ENCODE measurements at places on chromosomes 16 and 17. TPM values are rescaled to one million over a fixed set of nuclear protein-coding genes. Genes with fewer than 3 reads are reported as not detected.
A peak's percentile ranks its signal among the peaks of the same experiment; 100 is the strongest.

TP53TG3F gene
- not detected for total RNA-seq

OTOP2 gene
- not detected for total RNA-seq

KRT39 gene
- not detected for total RNA-seq

TEKT1 gene
- not detected for total RNA-seq

CDH1 gene
- total RNA-seq, result not detected

GRCh38 chr16:8967132-8967821, 3.6 kb upstream of the USP7 start:
- peaks cover 5% of the 10 kb centered on the region for H3K4me1 ChIP-seq
- DNase-seq, result no peak
- no peaks in the 10 kb centered on the region for H3K27me3 ChIP-seq
- H3K27ac ChIP-seq, result no peak overlapping the region
- no peak overlapping the region for H3K4me3 ChIP-seq

- H3K4me1 ChIP-seq, result peaks cover 25% of the 10 kb centered on the region
- no peak overlapping the region for H3K27ac ChIP-seq
- DNase-seq, result no peak
- no peaks in the 10 kb centered on the region for H3K27me3 ChIP-seq
- no peaks in the 10 kb centered on the region for H3K36me3 ChIP-seq
Measured at GRCh38 chr16:85089525-85089924, 22.7 kb downstream of the CIBAR2 start.

- no peaks in the 10 kb centered on the region for H3K4me1 ChIP-seq
- H3K4me3 ChIP-seq, result no peak overlapping the region
- no peaks in the 10 kb centered on the region for H3K36me3 ChIP-seq
- peaks cover 14% of the 10 kb centered on the region for H3K27me3 ChIP-seq
Measured at GRCh38 chr16:81973737-81974136, 37.5 kb downstream of the SDR42E1 start.

GRCh38 chr17:9935408-9935807, 30.3 kb upstream of the RCVRN start:
- no peak overlapping the region for H3K27ac ChIP-seq
- H3K4me1 ChIP-seq, result no peaks in the 10 kb centered on the region
- no peaks in the 10 kb centered on the region for H3K36me3 ChIP-seq
- H3K4me3 ChIP-seq, result no peak overlapping the region
- H3K27me3 ChIP-seq, result no peaks in the 10 kb centered on the region
- DNase-seq, result no peak

DNA sequence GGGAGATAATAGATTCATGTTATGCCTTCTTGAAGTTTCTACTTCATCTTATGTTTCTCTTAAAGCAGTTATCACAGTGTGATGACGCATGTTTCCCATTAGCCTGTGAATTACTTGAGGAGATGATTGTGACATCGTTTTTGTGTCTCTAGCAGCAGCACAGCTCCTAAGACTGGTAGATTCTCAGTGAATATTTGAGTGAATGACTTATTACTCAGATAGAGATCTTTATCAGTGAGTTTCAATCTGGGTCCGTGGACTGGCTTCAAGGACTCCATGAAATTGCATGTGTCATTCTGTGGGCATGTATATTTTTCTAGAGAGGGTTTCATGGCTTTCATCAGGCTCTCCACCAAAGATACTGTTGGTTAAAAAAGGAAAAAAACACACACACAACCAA, 29.9 kb downstream of the YPEL2 start:
- H3K4me1 ChIP-seq, result peaks cover 82% of the 10 kb centered on the region
- H3K27me3 ChIP-seq, result no peaks in the 10 kb centered on the region
- H3K4me3 ChIP-seq, result peak overlapping the region; percentile 69
- H3K36me3 ChIP-seq, result peaks cover 33% of the 10 kb centered on the region

GRCh38 chr17:43983515-43984411, 20.7 kb upstream of the NAGS start:
- H3K36me3 ChIP-seq, result no peaks in the 10 kb centered on the region
- DNase-seq, result peak; percentile 26
- H3K4me1 ChIP-seq, result peaks cover 14% of the 10 kb centered on the region
- no peak overlapping the region for H3K4me3 ChIP-seq

DNA sequence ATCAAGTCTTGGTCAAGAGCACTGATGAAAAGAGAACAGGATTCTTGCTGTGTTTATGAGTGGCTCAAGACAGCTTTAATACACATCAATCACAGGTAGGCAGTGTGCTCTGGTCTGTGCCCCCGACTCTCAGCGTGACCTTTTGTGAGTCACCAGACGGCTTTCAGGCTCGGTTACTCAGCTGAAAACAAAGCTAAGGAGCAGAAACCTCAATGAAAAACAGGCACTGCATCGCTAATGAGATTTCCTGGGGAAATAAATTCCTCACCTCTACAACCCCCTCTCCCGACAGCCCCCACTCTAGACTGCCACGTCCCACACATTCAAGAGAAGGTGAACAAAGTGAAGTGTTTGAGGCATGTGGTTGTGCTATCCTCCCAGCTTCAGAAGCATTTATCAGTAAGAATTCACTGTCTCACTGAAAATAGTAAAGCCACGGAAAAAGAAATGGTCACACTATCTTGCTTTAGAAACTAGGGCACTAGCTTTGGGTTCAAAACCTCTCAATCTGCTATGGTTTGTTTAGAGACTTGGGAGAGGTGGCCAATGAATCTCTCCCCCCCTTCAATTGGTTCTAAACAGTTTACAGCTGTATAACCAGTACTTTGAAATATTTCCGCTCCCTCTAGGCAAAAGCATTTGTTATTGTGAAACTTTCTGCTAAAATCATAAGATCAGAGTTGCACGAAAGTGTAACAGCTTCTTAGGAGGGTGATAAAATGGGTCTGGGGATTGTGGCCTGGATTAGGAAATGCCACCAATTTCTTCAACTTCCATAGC, 199.5 kb upstream of the PMFBP1 start:
- no peak overlapping the region for H3K27ac ChIP-seq
- H3K4me3 ChIP-seq, result no peak overlapping the region
- no peak for DNase-seq
- H3K4me1 ChIP-seq, result no peaks in the 10 kb centered on the region
- peaks cover 2% of the 10 kb centered on the region for H3K36me3 ChIP-seq

- no peak for DNase-seq
- no peak overlapping the region for H3K4me3 ChIP-seq
- H3K4me1 ChIP-seq, result peaks cover 12% of the 10 kb centered on the region
Measured at GRCh38 chr17:78107976-78108725, 20.4 kb downstream of the TMC6 start.

DNA sequence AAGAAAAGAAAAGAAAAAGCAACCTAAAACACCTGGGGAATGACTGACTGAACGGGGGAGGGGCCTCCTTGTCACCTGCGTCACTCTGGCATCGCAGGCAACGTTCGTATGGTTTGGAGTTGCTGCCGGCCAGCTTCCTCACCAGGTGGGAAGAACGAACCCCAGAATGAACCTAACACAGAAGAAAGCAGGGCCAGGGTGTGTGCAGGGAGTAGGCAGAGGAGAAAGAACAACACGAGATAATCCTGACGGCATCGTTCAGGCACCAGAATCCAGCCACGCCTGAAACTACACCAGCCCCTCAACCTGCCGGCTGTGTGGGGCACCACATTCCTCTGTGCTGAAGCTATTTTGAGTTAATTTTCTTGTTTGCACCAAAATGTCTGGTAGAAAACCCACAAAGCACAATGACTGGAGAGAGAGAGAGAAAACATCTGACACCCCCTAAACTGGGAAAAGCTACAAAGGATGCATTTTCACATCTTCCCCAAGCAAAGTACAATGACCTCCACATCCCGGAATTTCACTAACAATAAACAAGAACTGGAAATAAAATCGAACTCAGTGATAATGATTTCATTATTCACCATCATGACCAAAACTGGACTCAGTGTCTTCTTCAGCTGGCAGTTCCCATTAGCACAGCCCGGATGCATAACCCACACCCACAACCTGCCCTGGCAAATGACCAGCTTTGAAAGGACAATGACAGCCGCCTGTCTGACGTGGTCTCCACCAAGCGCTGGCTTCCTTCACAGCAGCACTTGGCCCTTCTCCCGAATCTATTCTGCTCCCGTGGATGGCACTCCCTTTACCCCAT, 23.6 kb downstream of the RAB40B start:
- H3K36me3 ChIP-seq, result no peaks in the 10 kb centered on the region
- H3K27me3 ChIP-seq, result no peaks in the 10 kb centered on the region
- no peak overlapping the region for H3K4me3 ChIP-seq
- H3K27ac ChIP-seq, result no peak overlapping the region

DNA sequence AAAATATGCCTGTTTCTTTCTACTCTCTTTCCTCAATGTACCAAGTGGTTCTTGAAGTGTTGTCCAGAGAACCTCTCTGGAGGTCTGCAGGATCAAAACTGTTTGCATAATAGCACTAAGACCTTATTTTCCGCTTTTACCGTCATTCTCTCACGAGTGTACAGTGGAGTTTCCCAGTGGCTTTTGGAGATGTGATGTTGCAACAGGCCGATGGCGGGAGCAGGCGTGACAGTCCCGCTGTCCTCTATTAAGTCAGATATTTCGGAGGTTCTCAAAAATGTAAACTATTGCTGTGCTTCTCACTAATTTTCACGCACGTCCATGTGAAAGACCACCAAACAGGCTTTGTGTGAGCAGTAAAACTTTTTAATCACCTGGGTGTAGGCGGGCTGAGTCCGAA, 8.3 kb upstream of the GPRC5B start:
- H3K27ac ChIP-seq, result no peak overlapping the region
- no peaks in the 10 kb centered on the region for H3K4me1 ChIP-seq

DNA sequence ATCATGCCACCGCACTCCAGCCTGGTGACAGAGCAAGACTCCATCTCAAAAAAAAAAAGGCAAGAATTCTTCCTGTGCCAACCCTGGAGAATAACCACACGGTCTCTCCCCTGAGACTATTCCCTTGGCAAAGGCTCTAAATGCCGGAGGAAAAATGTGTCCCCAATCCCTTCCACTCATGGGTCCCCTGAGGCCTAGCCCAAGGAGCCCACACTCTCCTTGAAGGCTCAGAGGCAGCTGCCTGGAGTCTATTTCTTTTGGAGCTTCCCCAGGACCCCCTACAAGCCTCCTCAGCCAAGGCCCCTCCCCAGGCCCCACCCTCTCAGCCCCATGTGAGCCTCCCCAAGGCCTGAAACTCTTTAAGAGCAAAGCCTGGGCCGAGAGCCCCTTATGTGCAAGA, 16.6 kb downstream of the CEP131 start:
- DNase-seq, result no peak
- H3K4me1 ChIP-seq, result no peaks in the 10 kb centered on the region
- H3K27me3 ChIP-seq, result no peaks in the 10 kb centered on the region
- no peaks in the 10 kb centered on the region for H3K36me3 ChIP-seq
- H3K4me3 ChIP-seq, result no peak overlapping the region

GRCh38 chr17:10871914-10872313, 34.0 kb upstream of the PIRT start:
- H3K4me1 ChIP-seq, result no peaks in the 10 kb centered on the region
- H3K27ac ChIP-seq, result no peak overlapping the region
- H3K27me3 ChIP-seq, result no peaks in the 10 kb centered on the region
- H3K36me3 ChIP-seq, result no peaks in the 10 kb centered on the region
- DNase-seq, result no peak

DNA sequence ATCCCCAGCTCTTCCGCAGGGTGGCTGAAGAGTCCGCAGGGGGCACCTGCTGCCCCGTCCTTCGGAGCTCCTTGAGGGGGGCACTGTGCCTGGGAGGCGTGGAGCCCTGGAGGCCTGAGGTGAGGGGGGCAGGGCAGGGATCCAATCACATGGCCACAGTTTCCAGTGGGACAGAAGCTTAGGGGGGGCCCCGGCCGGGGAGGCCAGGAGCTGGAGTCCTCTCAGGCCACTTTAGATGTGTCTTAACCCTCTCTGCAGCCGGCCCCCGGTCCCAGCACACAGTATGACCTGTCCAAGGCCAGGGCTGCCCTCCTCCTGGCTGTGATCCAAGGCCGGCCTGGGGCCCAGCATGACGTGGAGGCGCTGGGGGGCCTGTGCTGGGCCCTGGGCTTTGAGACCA, 10.8 kb downstream of the ZNF213 start:
- H3K4me1 ChIP-seq, result peaks cover 14% of the 10 kb centered on the region
- no peak for DNase-seq
- H3K4me3 ChIP-seq, result no peak overlapping the region

DNA sequence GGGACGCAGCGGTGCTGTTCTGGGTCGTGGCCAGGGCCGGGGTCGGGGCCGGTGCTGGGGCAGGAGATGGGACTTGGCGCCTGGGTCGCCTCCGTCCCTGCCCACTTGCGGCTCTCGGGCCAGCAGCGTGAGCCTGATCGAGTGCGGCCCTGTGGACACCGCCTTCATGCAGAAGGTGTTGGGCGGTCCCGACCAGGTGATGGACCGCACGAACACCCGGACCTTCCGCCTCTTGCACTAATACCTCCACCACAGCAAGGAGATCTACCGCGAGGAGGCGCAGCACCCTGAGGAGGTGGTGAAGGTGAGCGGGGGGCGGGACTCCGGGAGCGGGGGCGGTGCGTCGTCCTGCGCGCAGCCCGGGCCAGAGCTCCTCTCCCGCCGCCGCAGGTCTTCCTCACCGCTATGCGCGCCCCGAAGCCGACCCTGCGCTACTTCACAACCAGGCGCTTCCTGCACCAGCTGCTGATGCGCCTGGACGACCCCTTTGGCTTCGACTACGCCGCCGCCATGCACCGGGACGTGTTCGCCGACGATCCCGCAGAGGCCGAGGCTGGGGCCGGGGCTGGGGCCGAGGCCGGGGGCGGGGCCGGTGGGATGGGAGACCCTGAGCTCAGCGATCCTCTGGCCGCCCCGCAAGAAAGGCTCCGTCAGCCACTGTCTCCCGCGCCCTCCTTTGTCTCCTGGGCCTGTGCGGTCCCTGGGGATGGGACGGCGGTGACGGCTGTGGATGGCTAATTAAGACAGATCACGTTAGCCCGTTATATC, 4.5 kb upstream of the HSD17B1 start:
- peak overlapping the region; percentile 38 for H3K4me3 ChIP-seq
- peak; percentile 84 for DNase-seq
- H3K27ac ChIP-seq, result no peak overlapping the region

- DNase-seq, result no peak
- H3K27me3 ChIP-seq, result peaks cover 47% of the 10 kb centered on the region
- H3K36me3 ChIP-seq, result no peaks in the 10 kb centered on the region
Measured at GRCh38 chr16:1917056-1917664, 1.1 kb downstream of the HS3ST6 start.

GRCh38 chr17:56812901-56813388, 20.8 kb downstream of the C17orf67 start:
- H3K4me1 ChIP-seq, result no peaks in the 10 kb centered on the region
- DNase-seq, result no peak
- H3K36me3 ChIP-seq, result no peaks in the 10 kb centered on the region
- no peak overlapping the region for H3K4me3 ChIP-seq

- no peaks in the 10 kb centered on the region for H3K4me1 ChIP-seq
- H3K27me3 ChIP-seq, result peaks cover 3% of the 10 kb centered on the region
- H3K36me3 ChIP-seq, result no peaks in the 10 kb centered on the region
- H3K27ac ChIP-seq, result no peak overlapping the region
- no peak overlapping the region for H3K4me3 ChIP-seq
Measured at GRCh38 chr17:41377546-41377945, 4.6 kb downstream of the KRT34 start.

DNA sequence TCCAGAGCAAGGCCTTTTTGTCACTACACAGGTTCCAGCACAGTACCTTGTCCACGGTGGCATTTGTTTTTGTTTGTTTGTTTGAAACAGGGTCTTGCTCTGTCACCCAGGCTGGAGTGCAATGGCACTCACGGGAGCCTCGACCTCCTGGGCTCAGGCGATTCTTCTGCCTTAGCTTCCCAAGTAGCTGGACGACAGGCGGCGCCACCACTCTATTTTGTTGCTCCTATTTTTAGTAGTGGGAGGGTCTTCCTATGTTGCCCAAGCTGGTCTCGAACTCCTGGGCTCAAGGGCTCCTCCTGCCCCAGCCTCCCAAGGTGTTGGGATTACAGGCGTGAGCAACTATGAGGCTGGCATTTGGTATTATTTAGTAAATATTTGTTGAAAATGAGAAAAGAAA, 10.3 kb downstream of the MRC2 start:
- peaks cover 13% of the 10 kb centered on the region for H3K27me3 ChIP-seq
- no peaks in the 10 kb centered on the region for H3K4me1 ChIP-seq
- no peak overlapping the region for H3K4me3 ChIP-seq
